ENCODE measurements at places on chromosomes 12 and 14.

- no peak overlapping the region for H3K27ac ChIP-seq
- DNase-seq: no peak
- peaks cover 15% of the 10 kb centered on the region for H3K4me1 ChIP-seq
- H3K36me3 ChIP-seq: no peaks in the 10 kb centered on the region
Measured at GRCh38 chr14:93011650-93012325, 88.8 kb downstream of the CHGA start.

DNA sequence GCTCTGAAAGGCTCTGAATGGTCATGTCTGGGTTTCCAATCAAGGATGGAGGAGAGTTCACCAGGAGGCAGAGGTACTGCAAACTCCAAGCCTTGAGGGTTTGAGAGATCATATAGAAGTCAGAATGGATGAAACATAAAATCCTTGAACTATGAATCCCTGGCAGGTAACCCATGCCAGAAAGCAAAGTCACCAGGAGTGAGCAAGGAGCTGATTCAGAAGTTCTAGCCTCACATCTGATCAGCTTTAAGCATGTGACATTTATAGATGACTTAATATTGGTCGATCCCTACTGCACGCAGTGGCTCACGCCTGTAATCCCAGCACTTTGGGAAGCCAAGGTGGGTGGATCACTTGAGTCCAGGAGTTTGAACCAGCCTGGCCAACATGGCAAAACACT is 126.1 kb upstream of the MED13L start:
- no peak overlapping the region for H3K27ac ChIP-seq
- DNase-seq: no peak
- H3K4me1 ChIP-seq: no peaks in the 10 kb centered on the region
- no peaks in the 10 kb centered on the region for H3K36me3 ChIP-seq
- peaks cover 4% of the 10 kb centered on the region for H3K27me3 ChIP-seq

DNA sequence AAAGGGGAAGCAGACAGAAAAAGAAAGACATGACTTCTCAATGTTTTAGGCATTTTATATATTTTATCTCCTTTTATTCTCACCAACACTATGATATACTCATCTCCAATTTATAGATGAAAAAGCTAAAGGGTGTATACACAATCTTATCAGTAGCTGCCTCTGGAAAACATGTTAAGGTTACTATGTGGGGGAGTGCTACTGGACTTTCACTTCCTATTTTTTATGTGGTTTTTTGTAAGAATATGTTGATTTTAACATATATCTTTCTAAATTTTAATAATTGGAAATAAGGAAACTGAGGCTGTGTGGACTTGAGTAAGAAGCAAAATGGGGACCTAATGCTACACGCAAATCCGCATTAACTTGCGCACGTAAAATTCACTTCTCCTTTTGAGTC is 99.6 kb upstream of the PDE3A start:
- no peaks in the 10 kb centered on the region for H3K27me3 ChIP-seq
- no peaks in the 10 kb centered on the region for H3K36me3 ChIP-seq
- DNase-seq: no peak
- no peaks in the 10 kb centered on the region for H3K4me1 ChIP-seq

GRCh38 chr12:57096099-57096572 is 7.2 kb downstream of the NAB2 start:
- peaks cover 54% of the 10 kb centered on the region for H3K36me3 ChIP-seq
- DNase-seq: no peak
- H3K4me1 ChIP-seq: peaks cover 63% of the 10 kb centered on the region
- H3K27ac ChIP-seq: peak overlapping the region; percentile 82
